Suppressor macrophage (primary cell): ENCODE measurements at places on chromosomes 1 and 21.

DNA sequence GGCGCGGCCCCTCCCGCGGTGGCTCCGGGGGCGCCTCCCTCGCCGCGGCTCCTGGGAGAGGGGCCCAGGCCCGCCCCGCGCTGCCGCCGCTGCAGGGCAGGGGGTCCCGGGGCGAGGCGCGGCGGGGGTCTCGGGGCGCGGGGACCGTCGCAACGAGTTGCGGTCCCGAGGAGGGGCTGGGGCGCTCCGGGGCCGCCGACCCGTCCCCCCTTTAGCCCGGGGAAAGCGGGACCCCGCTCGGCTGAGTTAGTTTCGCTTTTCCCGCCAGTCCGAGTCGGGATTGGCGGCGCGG is 493 bp downstream of the SPSB1 start:
- DNase-seq: no peak

GRCh38 chr21:28215214-28215954 is 777.3 kb downstream of the LTN1 start:
- DNase-seq: no peak

DNA sequence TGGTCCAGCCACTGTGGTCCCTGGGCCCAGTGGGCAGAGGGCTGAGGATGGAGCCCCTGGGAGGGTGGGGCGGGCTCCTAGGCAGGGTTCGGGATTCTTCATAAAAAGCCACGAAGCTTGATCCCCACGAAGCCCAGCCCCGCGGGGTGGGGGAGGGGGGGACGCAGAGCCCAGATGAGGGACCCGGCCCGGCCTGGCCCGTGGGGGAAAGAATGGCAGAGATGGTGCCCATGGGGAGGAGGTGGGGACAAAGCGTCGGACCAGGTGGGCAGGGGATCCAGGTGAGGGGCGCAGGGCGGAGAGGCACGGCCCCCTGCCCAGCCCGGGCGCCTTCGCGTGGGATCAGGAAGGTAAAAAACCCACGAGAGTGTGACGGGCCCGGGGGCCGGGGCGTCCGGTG is 6.0 kb upstream of the SMIM12 start:
- no peak for DNase-seq

DNA sequence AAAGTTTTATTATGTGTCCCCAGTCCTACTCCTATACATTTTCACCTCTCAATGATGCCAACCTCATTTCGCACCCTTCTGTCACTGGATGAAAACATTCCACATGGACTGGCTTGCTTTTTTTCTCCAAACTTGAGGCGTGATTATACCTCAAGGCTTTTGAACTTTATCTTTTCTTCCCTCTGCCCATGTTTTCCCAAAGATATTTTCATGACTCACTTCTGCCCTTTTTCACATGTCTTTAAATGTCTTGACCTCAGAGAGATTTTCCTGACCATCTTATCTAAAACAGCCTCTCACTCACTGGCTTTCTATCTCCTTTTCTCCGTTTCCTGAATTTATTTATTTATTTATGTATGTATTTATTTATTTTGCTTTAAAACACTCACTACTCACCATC is 659.0 kb downstream of the PTPRC start:
- DNase-seq: no peak

DNA sequence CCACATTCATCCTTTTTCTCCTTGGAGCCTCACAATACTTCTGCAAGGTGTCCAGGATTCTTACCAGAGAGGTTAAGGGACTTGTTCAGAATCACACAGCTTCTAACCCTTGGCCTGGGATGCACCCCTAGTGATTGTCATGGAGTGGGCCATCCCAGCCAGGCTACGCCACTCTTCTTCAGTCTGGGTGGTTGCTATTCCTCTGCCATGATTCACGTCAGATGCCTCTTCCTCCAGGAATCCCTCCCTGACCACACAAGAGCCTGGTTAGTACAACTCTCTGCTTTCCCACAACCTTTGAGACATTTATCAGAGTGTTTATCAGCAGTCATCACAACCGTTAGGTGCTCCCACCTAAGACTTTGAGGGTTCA is 121.8 kb downstream of the EPHB2 start:
- no peak for DNase-seq

DNA sequence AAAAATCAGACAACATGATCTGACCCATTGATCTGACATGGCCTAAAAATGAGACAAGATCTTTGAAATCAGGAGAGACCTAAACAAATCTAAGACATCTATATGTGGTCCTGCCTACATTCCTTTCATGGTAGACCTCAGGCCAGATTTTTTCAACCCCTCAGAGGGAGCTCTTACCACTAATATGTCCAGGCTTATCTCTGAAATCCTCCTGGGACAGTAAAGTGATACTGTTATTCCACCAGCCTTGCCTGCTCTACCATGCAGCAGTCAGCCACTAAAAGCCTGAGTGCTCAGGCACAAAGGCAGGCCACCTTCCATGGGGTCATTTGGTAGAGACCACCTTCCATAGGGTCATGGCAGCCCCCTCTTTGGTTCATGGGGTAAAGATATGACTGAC is 126.9 kb downstream of the TBX15 start:
- no peak for DNase-seq

GRCh38 chr1:63817152-63817667 is 43.4 kb downstream of the ROR1 start:
- DNase-seq: no peak

DNA sequence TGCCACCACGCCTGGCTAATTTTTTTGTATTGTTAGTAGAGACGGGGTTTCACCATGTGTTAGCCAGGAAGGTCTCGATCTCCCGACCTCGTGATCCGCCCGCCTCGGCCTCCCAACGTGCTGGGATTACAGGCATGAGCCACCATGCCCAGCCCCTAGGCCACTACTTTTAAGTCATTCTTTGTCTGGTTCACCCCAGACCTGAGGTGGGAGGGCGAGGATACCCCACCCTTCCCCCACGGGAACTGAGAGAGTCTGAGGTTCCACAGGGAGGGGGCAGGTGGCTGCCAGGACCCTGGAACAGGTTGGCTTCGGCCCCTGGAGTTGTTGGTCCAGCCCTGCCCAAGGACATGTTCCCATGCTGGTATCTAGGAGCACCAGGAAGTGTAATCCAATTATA is 7.7 kb upstream of the SDC3 start:
- DNase-seq: no peak

GRCh38 chr21:42965211-42965560 is 9.2 kb upstream of the PKNOX1 start:
- DNase-seq: no peak

- peak; percentile 42 for DNase-seq
Observed at GRCh38 chr1:11731691-11732283, 4.1 kb upstream of the AGTRAP start.

DNA sequence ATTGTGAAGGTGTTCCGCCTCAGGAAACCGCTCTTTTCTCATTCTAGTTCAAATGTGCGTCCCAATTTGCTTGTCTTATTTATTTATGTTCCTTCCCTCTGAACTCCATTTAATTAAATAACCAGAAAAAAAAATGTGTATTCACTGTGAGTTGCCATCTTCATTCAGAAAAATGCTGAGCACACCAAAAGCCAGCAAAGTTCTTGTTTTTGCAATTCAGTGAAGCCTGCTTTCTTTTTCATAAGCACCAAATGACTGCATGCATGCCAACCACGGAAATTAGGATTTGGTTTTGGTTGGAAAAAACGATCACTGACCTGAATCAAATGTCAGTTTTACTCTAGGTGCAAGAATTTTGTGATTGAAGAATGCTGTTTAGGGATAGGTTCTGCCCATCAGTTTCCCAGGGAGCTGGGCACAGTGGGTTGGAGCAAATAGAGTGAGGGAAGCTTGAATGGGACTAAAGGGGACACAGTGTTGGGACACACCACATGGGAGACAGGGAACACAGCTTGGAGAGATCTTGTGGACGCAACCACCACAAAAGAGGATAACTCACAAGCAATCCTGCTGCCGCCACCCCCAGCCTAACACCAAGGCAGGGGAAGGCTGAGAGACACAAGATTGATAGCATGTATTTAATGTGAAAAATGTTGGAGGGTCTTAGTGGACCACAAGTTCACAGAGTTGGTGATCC is 183.4 kb upstream of the GALNT2 start:
- no peak for DNase-seq

DNA sequence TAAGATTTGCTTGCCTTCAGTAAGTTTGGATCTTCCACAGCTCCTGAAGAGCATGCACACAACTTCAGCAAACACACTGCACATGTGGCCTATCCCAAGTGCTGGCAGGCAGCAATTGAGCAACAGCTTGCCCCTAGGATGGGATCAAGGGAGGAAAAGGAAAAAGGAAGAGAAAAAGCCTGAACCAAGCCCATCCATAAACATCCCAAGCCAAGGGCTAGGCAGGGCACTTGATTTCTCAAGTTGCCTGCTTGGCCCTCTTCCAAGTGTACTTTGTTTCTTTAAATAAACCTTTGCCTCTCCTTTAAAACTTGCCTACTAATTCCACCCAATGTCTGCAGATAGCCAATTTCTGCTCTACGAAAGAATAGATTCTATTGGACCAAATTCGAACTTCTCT is 49.0 kb upstream of the OLFM3 start:
- no peak for DNase-seq

DNA sequence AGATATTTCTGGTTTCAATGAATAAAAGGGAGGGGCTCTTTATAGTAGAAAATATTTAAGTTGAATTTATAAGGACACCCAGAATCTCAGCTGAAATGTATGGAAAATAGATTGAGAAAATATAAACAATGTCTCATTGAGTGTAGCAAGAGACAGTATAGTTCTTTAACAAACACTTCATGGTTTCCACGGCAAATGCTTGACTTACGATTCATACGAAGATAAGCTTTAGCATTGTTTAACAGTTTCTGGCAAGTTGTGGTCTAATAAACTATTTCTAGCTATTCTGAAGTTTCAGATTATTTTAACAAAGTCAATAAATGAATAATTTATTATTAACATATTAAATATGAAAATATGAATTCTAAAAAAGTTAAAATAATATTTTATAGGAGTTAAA is 1419.4 kb downstream of the KCNT2 start:
- DNase-seq: no peak

- no peak for DNase-seq
Observed at GRCh38 chr1:48031676-48032075, 34.5 kb upstream of the TRABD2B start.

- DNase-seq: peak; percentile 46
Observed at GRCh38 chr1:184388319-184388889, 1.6 kb downstream of the C1orf21 start.

GRCh38 chr21:45334591-45335081 is 46.9 kb upstream of the POFUT2 start:
- no peak for DNase-seq

- DNase-seq: no peak
Observed at GRCh38 chr1:246748867-246749266, 24.7 kb downstream of the SCCPDH start.

DNA sequence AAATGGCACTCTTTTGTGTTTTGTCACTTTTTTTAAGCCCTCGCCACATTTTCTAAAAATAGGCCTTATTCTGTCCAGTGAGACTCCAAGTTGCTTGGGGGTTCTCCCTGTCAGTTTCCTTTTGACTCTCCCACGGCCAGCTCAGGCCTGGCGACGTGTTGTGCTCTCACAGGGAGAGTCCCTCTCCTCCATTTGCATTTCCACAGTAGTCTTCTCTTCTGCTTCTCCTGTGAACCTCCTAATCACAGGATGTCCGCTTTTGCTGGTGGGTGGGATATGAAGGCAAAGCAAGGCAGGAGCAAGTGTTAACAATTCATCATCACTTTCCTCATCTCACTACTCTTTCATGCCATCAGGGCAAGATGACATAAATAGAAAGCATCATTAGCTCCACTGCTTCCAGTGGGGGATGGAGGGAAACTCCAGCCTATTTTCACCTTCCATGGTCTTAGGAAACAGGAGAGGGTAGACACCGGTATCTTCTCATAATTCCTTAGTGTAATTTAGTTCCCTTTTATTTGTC is 99.8 kb downstream of the INTS7 start:
- peak; percentile 61 for DNase-seq

DNA sequence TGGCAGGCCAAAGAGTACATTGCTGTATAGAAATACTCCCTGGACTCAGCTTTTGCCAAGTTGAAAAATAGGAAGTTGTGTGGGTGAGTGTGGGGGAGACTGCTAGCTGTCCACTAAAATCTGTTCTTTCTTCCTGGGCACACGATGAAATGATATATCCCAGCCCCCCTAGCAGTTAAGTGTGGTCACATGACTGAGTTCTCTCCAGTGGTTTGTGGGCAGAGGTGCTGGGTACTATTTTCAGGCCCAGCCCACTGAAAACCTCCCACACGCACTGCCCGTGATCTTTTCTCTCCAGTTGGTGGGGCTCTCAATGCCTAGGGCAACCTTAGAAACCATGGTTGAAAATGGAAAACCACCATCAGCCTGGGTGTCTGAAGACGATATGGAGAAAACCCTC is 119.7 kb upstream of the LMO4 start:
- DNase-seq: peak; percentile 63

GRCh38 chr1:47184090-47184821 is 5.6 kb downstream of the PDZK1IP1 start:
- DNase-seq: no peak

DNA sequence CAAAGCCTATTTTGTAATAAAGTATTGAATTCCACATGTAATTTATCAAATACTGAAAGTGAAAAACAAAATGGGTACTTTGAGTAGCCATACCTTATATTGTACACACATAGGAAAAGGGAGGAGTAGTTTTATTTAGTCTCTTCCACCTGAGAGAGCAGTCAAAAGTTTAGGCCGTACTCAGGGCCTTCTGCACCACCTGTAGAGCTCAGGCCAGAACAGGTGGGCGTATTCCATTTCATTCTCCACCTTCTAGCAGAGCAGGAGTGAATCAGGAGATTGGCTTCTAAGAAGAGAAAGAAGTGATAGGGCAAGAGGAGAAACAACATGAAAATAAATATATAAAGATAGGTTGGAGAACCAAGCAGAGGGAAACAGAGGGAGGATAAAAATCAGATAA is 44.0 kb downstream of the TRAF5 start:
- DNase-seq: no peak

DNA sequence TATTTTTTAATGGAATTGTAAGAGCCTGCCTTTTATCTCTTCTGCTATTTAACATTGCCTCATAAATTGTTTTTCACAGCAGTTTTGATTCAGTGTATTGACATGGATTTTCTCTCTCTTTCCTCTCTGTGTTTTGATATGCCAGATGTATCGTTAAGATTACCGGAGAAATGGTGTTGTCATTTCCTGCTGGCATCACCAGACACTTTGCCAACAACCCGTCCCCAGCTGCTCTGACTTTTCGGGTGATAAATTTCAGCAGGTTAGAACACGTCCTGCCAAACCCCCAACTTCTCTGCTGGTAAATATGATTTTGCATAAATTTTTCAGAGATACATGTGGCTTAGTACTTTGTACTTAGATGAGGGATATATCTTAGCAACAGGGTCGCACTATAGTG is 23.1 kb upstream of the DYNLT5 start:
- no peak for DNase-seq
